SJCRH30 (cell line): ENCODE measurements at places on chromosomes 11 and 22. TPM values are rescaled to one million over a fixed set of nuclear protein-coding genes. Genes with fewer than 3 reads are reported as not detected.

GRCh38 chr11:26757995-26758394 is 36.1 kb upstream of the SLC5A12 start:
- no peak overlapping the region for H3K4me3 ChIP-seq
- no peak for DNase-seq
- H3K4me1 ChIP-seq = no peaks in the 10 kb centered on the region
- H3K27me3 ChIP-seq = no peaks in the 10 kb centered on the region

The MS4A6E gene
- not detected in 2 replicates for total RNA-seq

The KRTAP5-10 gene
- total RNA-seq = not detected in 2 replicates

GRCh38 chr11:93526346-93526633 is 16.9 kb downstream of the SMCO4 start:
- peaks cover 24% of the 10 kb centered on the region for H3K4me1 ChIP-seq
- no peaks in the 10 kb centered on the region for H3K36me3 ChIP-seq
- DNase-seq = no peak

GRCh38 chr11:107123022-107123421 is 104.7 kb upstream of the GUCY1A2 start:
- H3K27me3 ChIP-seq = no peaks in the 10 kb centered on the region
- no peak overlapping the region for H3K27ac ChIP-seq
- H3K36me3 ChIP-seq = no peaks in the 10 kb centered on the region
- DNase-seq = no peak
- H3K4me3 ChIP-seq = no peak overlapping the region
- H3K4me1 ChIP-seq = no peaks in the 10 kb centered on the region

DNA sequence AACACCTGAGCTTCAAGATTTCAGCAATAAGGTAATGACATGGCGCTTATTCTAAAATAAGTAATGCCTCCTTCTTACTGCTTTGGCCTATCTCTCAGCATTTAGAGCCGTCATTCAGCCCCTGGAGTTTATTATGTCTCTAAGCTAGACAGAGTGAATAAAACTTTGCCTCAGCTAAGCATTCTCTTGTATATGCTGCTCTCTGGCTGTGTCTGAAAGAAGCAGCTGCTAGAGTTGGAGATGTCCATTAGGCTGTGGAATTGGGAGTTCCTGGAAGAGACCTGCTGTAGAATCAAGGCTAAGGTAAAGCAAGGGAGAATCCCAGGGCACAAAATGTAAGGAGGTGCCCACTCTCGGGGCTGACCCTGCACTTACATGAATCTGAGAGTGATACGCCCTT is 35.5 kb upstream of the TTC12 start:
- no peaks in the 10 kb centered on the region for H3K27me3 ChIP-seq
- H3K4me1 ChIP-seq = no peaks in the 10 kb centered on the region
- H3K4me3 ChIP-seq = no peak overlapping the region

- H3K4me1 ChIP-seq = peaks cover 27% of the 10 kb centered on the region
- DNase-seq = peak; percentile 68
- no peak overlapping the region for H3K27ac ChIP-seq
- no peak overlapping the region for H3K4me3 ChIP-seq
- H3K36me3 ChIP-seq = no peaks in the 10 kb centered on the region
Observed at GRCh38 chr11:19432370-19433061, 191.8 kb upstream of the E2F8 start.

DNA sequence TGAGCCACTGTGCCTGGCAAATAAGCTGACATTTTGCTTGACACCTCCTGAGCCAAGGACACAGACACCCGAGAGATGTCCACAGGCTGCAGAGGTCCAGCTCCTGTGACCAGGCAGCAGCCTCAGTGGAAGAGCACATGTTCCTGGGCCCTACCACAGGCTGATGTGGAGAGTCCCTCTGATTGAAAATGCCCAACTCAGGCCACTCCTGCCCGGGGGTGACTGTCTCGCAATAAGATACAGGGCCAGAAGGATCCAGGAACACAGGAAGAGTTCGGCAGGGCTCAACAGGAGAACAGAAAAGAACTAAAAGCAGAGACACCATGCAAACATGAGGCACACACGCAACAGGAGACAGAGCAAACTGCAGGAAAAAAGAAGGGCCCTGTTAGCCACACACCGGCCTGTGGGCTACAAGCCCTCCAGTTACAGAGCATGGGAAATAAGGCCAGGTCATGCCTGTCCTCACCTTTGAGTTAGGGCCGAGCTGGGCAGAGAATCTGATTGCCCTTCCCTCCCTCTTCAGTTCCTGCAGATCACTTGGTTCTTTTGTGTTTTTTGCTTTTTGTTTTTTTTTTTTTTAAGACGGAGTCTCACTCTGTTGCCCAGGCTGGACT is 28.3 kb upstream of the MALAT1 start:
- peaks cover 10% of the 10 kb centered on the region; the same call in 1 of the 2 replicates for H3K4me1 ChIP-seq
- no peaks in the 10 kb centered on the region for H3K36me3 ChIP-seq
- H3K4me3 ChIP-seq = no peak overlapping the region
- no peak for DNase-seq

GRCh38 chr11:130765951-130766649 is 150.2 kb downstream of the SNX19 start:
- DNase-seq = peak; percentile 23
- H3K27ac ChIP-seq = no peak overlapping the region
- H3K36me3 ChIP-seq = no peaks in the 10 kb centered on the region
- no peaks in the 10 kb centered on the region for H3K27me3 ChIP-seq

DNA sequence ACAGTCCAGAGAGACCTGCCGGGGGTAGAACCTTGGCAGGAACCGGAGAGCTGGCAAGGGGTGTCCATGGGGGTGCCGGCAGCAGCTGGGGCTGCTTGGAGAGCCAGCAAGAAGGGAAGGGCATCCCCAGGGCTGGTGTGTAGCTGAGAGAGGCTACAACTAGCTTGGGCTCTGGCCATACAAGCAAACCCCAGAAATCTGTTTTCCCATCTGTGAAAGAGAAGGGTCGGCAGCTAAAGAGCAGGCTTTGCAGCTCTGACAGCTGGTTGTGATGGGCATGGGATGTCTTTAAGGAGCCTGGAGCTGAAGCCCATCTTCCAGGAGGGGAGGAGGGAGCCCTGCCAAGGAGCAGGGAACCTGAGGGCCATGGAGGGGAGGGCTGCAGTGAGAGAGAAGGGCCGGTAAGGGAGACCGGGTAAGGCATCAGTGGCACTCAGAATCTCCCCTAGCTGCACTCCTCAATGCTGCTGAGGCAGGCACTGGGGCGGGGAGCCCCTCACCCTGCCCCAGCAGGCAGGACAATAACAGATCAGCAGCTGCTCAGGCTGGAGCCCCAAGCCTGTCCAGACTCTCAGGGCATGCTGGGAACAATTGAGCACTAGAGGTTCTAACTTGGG is 3.9 kb downstream of the CHST1 start:
- no peak for DNase-seq
- H3K27ac ChIP-seq = no peak overlapping the region
- H3K4me1 ChIP-seq = no peaks in the 10 kb centered on the region
- H3K36me3 ChIP-seq = no peaks in the 10 kb centered on the region
- no peak overlapping the region for H3K4me3 ChIP-seq

DNA sequence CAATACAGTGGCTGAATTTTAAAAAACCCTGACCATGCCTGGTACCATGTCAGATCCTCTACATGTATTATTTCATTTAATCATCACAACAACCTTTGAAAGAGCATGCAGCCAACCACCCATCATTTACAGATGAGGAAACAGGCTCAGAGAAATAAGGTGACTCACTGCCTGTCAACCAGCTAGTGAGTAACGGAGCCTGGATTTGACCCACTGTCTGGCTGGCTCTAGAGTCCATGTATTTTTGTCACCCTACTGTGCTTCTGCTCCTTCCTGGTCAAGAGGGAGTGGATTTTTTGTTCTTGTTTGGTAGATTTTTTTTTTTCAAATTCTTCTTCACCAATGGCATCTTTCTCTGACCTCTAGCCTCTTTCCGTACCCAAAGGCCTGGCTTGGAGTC is 77.4 kb downstream of the CWC15 start:
- no peak for DNase-seq
- no peak overlapping the region for H3K4me3 ChIP-seq
- no peaks in the 10 kb centered on the region for H3K4me1 ChIP-seq
- H3K27ac ChIP-seq = no peak overlapping the region
- no peaks in the 10 kb centered on the region for H3K27me3 ChIP-seq
- H3K36me3 ChIP-seq = no peaks in the 10 kb centered on the region

DNA sequence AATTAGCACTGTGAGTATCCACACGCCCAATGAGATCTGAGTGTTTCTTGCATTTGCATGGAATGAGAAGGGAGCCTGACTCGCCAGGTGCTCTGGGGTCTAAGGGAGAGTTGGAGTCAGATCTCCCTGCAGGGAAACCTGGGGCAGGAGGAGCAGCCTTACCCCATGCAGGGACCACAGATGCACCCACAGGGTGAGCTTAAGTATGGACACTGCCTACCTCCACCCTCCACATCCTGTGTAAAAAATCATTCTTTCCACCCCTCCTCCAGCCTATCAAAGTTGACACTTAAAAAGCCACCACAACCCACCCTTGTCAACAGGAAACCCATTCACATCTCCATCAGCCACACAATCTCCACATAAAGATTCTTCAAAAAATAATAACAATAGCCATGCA is 67.0 kb upstream of the IGLL5 start:
- no peak for DNase-seq
- H3K4me3 ChIP-seq = no peak overlapping the region
- H3K27me3 ChIP-seq = no peaks in the 10 kb centered on the region
- no peak overlapping the region for H3K27ac ChIP-seq
- no peaks in the 10 kb centered on the region for H3K36me3 ChIP-seq

GRCh38 chr11:10116588-10116987 is 177.4 kb downstream of the SBF2 start:
- no peaks in the 10 kb centered on the region for H3K36me3 ChIP-seq
- no peak for DNase-seq
- H3K27ac ChIP-seq = no peak overlapping the region
- no peaks in the 10 kb centered on the region for H3K4me1 ChIP-seq

DNA sequence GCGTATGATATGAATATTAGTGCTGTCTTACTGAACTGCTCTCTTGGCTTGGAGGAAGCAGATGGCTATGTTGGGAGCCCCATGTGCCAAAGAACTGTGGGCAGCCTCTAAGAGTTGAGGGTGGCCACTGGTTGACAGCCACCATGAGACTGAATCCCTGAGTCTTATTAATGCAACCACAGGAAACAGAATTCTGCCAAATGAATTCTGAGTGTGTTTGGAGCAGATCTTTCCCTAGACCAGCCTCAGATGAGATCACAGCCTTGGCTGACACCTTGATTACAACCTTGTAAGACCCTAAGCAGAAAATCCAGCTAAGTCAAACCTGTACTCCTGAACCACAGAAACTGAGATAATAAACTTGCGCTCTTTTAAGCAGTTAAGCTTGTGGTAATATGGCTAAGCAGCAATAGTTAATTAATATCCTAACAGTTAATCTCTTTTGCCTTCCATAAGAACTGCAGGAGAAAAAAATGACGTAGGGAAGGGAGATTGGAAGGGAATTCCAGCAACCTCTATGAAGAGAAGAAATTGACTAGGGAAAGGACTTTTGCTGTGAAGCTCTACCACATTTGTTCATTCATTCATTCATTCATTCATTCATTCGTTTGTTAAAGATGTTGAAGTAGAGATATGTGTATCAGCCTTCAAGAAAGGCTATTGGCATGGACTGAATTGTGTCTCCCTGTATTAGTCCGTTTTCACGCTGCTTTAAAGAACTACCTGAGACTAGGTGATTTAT is 26.8 kb downstream of the ADM start:
- peaks cover 22% of the 10 kb centered on the region for H3K4me1 ChIP-seq
- H3K36me3 ChIP-seq = no peaks in the 10 kb centered on the region
- no peak overlapping the region for H3K4me3 ChIP-seq
- DNase-seq = no peak
- H3K27ac ChIP-seq = no peak overlapping the region
- no peaks in the 10 kb centered on the region for H3K27me3 ChIP-seq

GRCh38 chr11:19970944-19971343 is 189.3 kb downstream of the DBX1 start:
- no peaks in the 10 kb centered on the region for H3K27me3 ChIP-seq
- H3K36me3 ChIP-seq = peaks cover 8% of the 10 kb centered on the region; the same call in 1 of the 2 replicates
- H3K4me3 ChIP-seq = no peak overlapping the region
- H3K4me1 ChIP-seq = peaks cover 32% of the 10 kb centered on the region

DNA sequence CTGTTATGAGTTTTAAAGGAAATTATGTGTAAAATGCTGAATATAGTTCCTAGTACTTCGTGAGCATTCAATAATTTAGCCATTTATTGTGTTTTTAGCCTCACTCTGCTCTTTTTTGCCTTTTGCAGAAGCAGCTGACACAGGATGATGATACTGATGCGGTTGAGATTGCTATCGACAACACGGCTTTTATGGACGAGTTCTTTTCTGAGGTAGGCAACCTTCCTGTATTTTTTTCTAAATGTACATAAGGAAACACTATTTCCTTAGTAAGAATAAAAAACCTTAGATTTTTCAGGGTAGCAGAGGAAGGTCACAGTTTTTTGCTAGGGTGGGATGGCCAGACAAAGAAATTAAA is 17.9 kb downstream of the STX3 start:
- no peaks in the 10 kb centered on the region for H3K4me1 ChIP-seq
- no peak for DNase-seq
- H3K27me3 ChIP-seq = no peaks in the 10 kb centered on the region
- H3K4me3 ChIP-seq = no peak overlapping the region
- H3K36me3 ChIP-seq = peaks cover 4% of the 10 kb centered on the region

GRCh38 chr11:45725121-45725520 is 59.7 kb upstream of the CHST1 start:
- no peak overlapping the region for H3K27ac ChIP-seq
- no peaks in the 10 kb centered on the region for H3K4me1 ChIP-seq
- 0 out of 2 replicates have a peak, but pooled peaks cover 12% of the 10 kb centered on the region for H3K27me3 ChIP-seq
- no peaks in the 10 kb centered on the region for H3K36me3 ChIP-seq
- H3K4me3 ChIP-seq = no peak overlapping the region

- no peak for DNase-seq
- no peak overlapping the region for H3K4me3 ChIP-seq
- no peaks in the 10 kb centered on the region for H3K36me3 ChIP-seq
- H3K27me3 ChIP-seq = no peaks in the 10 kb centered on the region
Observed at GRCh38 chr11:102192349-102193066, 82.3 kb downstream of the YAP1 start.

- 0 out of 2 replicates have a peak, but pooled peaks cover 6% of the 10 kb centered on the region for H3K27me3 ChIP-seq
- no peaks in the 10 kb centered on the region for H3K36me3 ChIP-seq
- DNase-seq = no peak
Observed at GRCh38 chr11:133784359-133784758, 61.0 kb downstream of the SPATA19 start.

GRCh38 chr11:43933608-43934551 is 8.6 kb upstream of the C11orf96 start:
- H3K4me3 ChIP-seq = peak overlapping the region; percentile 27
- H3K36me3 ChIP-seq = no peaks in the 10 kb centered on the region
- H3K27ac ChIP-seq = no peak overlapping the region
